ENCODE measurements at places on chromosomes 1 and 21.

- DNase-seq: no peak
Observed at GRCh38 chr1:59779949-59780348, 34.8 kb upstream of the HOOK1 start.

GRCh38 chr1:4396551-4396950, 257.9 kb upstream of the AJAP1 start:
- peak; percentile 19 for DNase-seq

DNA sequence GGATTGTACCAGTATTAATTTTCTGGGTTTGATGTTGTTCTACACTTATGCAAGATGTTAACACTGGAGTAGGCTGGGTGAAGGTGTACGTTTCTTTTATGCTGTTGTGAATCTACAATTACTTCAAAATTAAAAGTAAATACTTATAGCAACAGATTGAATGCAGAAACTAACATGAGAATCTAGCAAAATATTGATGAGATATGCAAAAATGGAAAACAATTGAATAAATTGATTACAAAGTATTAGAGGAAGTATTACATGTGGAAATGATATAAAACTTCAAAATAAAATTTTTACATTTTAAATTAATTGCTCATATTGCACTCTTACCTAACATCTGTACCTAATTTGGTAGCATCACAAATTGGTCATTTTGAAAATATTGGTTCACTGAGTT, 5.7 kb upstream of the SPRR3 start:
- DNase-seq: no peak

GRCh38 chr1:119744598-119744942, 24.1 kb downstream of the HMGCS2 start:
- DNase-seq: no peak

DNA sequence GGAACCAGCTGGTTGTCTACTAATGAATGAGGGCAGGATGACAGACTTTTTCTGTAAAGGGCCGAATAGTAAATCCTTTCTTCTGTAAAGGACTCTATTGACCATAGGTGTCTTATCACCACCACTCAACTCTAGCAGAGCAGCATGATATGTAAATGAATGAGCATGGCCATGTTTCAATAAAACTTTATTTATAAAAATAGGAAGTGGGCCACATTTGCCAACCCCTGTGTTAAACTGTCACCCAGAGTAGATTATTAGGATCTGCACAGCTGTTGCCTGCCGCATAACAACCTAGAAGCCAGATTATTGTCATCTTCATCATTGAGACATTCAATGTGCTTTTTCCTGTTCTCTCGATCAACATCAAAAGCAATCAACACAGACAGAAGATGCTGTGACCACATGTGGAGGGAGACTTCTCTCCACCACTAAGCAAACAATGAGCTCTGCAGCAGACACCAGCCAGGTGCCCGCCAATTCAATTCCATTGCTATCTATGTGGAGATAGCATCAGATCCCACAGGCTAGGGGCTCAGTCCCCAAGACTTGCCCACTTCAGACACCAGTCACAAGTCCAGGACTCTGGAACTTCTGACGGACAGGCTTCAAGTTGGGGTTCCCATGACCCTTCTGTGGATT, 6.8 kb upstream of the EFHD2 start:
- no peak for DNase-seq

- DNase-seq: no peak
Observed at GRCh38 chr1:53176452-53177208, 20.0 kb upstream of the CPT2 start.

- DNase-seq: no peak
Observed at GRCh38 chr1:204266504-204267034, 52.8 kb upstream of the GOLT1A start.

DNA sequence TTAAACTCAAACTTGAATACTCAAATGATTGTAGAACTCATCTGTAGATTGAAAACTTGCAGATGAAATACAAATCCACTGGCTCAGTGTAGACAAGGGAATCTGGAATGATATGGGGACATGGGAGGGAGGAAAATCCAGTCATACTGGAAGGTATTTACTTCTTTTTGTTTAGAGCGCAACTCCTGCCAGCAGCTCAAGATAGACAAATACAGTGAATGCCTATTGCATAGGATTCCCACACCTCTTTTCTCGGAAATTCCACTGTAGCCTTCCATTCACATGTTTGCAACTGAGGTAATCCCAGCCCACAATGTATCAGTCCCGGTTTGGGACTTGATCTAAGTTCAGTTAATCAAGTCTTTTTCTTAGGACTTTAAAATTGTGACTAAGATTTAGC, 311.2 kb downstream of the PTPRC start:
- no peak for DNase-seq

DNA sequence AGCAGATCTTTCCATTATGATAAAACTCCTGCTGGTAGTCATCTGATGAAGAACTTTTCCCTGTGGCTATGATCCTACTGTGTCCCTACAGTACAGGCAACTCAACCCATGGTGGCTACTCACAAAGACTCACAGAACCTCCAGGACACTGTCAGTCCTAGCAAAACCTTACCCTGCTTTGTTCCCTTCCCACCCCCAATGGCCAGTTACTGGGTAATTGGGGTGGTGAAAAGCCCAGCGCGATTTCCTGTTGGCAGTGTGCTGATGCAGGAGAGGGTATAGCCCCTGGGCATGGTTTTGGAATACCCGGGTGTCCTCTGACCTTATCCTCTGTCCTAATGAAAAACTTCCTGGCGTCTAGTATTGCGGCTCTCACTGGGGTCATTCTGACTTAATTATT, 533 bp upstream of the RGL1 start:
- no peak for DNase-seq

DNA sequence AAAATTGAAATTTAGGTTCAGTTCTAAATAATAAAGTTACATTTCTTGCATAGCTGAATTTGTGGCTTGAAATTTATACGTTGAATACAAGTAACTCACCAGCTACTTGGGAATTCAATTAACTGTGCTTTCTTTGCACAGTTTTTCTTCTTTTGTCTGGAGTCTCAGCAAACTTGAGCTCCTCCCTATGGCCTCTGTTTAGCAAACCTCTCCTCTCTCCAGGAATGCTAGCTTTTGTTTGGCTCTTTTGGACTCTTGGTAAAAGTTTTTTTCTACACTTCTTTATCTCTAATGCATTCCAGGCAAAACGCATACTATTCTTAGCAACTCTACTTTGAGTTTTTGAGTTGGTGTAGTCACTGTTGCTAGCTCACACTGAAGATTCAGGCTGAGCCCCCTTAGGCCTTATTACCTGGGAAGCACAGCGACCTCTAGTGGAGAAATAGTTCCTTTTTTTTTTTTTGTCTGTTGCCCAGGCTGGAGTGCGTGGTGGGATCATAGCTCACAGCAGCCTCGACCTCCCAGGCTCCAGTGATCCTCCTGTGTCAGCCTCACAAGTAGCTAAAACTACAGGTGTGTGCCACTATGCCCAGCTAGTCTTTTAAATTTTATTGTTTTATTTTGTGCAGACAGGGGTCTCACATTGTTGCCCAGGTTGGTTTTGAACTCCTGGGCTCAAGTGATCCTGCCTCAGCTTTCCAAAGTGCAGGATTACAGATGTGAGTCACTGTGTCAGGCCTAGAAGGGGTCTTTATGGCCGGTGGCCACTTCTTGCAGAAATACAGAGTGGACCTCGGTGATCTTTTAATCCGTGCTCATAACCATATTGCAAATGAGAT, 61.7 kb downstream of the CASQ2 start:
- peak; percentile 80 for DNase-seq

DNA sequence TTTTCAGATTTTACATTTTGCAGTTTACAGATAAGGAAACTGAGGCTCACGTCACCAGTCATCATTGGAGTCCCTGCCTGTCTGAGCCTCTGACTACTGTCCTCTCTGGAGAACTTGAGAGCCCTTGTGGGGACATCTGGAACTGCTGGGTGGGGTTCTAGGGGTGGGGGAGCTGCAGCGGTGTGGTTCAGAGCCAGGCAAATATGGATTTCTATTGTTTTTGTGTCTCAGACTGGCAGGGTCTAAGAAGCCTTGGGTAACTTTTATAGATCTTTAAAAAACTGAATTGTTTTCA, 46.9 kb downstream of the IER5 start:
- DNase-seq: peak; percentile 56

GRCh38 chr1:47186267-47187185, 3.3 kb downstream of the PDZK1IP1 start:
- DNase-seq: no peak

DNA sequence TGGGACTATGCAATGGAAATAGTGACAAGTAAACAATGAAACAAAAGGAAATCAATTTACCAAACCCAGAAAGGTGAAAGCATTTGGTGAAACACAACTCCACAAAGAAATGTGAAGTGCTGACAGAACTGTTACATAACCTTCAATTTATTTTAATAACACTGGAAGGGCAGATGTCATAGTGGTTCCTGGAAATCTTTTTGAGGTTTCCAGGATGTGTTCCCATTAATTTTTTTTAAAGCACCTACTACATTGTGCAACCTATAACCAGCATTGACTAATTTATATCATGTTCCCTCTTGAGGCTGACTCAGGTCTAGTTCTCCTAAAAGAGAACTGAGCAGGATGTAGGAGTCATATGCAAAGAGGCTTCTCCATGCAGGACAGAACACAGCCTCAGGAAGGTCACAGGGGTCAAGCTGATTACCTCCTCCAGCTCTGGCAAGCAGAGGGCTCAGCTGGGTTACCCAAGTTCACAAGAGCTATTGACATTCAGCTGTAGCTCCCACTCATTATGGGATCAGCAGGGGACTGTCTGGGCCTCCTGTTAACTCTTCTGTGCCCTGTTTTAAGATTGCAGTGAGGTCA, 157.1 kb upstream of the NRIP1 start:
- peak; percentile 79 for DNase-seq

- no peak for DNase-seq
Observed at GRCh38 chr1:21175324-21175669, 1.4 kb downstream of the EIF4G3 start.

- no peak for DNase-seq
Observed at GRCh38 chr1:152118915-152119314, 3.7 kb upstream of the TCHH start.

DNA sequence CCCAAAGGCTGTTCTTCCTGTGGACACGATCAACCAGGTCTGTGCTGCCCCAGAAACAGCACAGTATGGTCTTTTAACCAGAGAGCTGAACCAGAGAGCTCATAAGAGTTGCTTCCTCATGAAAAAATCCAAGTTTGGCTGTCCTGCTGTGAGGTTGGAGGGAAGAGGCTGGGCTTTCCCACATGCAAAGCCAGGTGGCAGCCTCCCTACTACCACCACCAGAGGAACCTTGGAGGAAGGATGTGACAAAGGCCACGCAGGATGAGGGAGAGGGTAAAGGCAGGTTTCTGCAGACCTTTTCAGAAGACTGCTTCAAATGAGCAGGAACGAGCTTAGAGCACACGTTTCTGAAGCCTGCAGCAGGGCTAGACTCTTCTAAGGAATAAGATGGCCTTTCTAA, 27.1 kb downstream of the FAM78B start:
- no peak for DNase-seq

DNA sequence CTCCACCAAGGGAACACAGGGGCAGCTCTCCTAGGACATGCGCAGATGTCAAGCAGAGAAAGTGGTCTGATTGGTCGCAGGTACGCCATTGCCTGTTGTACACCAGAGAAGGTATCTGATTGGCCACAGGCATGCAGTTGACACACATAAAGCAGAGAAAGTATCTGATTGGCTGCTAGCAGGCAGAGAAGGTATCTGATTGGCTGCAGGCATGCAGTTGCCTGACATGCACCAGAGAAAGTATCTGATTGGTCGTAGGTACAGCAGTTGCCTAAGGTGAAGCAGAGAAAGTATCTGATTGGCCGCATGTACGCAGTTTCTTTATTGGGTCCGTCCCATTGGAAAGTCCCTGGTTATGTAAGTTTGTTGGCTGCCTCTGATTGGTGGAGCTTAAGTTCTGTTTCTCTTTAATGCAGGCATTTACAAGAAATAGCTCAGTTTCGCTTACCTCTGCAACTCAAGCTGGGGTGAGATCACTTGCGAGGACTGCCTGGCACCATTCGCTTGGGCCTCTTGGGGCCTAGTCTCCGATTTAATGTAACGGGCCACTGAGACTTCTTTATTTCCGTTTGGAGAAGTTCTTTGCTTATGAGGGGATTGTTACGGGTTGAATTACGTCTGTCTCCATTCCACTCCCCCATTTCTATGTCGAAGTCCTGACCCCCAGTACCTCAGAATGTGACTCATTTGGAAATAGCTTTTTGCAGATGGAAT, 74.2 kb downstream of the SIK1 start:
- DNase-seq: no peak

Data from eye (tissue), 1 donor.